ENCODE measurements at places on chromosomes 1 and 21. TPM values are rescaled to one million over a fixed set of nuclear protein-coding genes. Genes with fewer than 3 reads are reported as not detected.

DNA sequence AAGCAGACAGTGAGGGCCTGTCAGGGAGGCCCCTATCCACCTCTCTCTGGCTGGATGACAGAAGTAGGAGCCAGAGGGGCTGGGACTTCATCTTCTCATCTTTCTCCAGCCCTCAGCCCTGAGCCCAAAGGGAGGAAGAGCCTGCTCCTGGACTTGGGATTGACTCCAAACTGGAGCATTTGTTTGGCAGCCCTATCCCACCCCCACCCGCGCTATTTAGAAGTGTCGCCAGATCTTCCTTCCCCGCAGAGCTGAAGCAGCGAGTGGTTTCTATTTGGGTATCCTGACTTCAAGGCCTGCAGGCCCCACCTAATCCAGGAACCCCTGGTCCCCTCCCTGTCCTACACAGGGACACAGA, 9.6 kb downstream of the NES start:
- DNase-seq = no peak

HMCN1 gene
- polyA plus RNA-seq = 17.0 TPM

LCE2C gene
- not detected for polyA plus RNA-seq

- DNase-seq = no peak
Measured at GRCh38 chr21:15978215-15978738, 248.5 kb downstream of the USP25 start.

ATP1A4 gene
- polyA plus RNA-seq = 2.1 TPM

- no peak for DNase-seq
Measured at GRCh38 chr1:187629075-187629474, 800.3 kb downstream of the PLA2G4A start.

DNA sequence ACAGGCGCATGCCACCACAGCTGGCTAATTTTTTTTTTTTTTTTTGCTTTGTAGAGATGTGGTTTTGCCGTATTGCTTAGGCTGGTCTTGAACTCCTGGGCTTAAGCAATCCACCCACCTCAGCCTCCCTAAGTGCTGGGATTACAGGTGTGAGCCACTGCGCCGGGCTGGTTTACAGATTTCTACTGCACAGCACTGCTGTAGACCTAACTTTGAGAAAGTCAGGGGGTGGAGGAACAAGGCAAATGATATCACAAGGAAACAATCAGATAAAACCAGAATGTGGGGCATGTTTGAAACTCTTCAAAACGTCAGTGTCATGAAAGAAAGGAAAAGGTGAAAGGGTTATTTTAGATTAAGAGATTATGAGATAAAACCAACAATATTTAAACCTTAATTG, 45.3 kb downstream of the URB2 start:
- DNase-seq = no peak

GRCh38 chr1:118077331-118078045, 107.5 kb downstream of the SPAG17 start:
- no peak for DNase-seq

- DNase-seq = no peak
Measured at GRCh38 chr1:151881479-151881878, 27.8 kb downstream of the THEM4 start.

C1orf146 gene
- 0.60 TPM for polyA plus RNA-seq

- DNase-seq = no peak
Measured at GRCh38 chr1:205224736-205225135, 3.0 kb upstream of the TMCC2 start.

DNA sequence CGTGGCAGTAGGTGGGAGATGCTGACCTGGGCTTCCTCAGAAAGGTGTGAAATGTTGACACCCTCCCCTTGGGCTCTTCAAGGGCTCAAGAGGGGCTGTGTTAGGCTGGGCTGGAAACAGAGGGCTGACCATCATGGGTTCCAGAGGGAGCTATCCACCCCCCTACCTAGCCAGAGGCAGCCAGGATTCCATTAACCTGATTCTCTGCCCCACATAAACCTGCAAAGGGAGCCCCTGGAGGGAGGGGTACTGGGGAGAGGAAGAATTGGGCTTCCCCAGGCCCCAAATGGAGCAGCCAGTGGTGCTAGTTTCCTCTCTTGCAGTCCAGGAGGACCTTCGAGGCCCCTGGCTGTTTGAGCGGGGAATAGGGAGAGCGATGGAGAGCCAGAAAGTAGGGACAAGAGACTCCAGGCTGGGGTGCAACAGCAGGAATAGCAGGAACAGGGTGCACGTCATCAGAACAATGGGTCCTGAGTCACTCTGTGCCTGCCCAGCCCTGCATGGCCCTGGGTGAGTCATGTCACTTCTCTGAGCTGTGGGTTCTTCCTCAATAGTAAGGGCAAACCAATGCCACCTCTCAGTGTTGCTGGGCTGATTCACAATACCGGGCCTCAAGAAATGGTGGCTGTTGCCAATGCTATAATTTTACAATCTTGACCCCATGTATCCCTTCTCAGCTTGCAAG, 121.2 kb downstream of the EPHB2 start:
- no peak for DNase-seq

GRCh38 chr1:220810963-220811362, 24.2 kb downstream of the MTARC1 start:
- DNase-seq = no peak

ATAD3A gene
- polyA plus RNA-seq = 45.7 TPM

Measured in spinal cord (tissue), 10 donors.